ENCODE measurements at places on chromosomes 5 and 9.

GRCh38 chr5:92508271-92508670 lies 1072.7 kb downstream of the NR2F1-AS1 start:
- no peak for DNase-seq

GRCh38 chr9:3447788-3448187 lies 78.0 kb downstream of the RFX3 start:
- peak; percentile 12 for DNase-seq

DNA sequence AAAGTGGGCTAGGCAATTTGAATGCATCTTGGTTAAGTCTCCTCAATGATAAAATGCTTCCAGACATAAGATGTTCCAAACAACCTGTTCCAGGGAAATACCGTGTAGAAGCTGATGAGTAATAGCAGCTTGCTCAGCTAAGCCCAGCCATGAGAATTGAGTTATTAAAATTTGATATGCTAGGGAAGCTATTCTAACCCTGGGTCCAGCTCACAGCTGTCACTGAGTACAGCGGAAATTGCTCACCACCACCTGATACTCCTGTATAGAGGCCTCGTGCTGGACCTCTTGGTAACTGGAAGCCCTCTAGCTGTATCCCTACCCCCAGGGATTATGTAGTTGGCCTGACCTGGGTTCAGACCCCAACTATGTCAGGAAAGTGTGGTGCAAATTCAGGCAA lies 521.3 kb upstream of the TRPC7 start:
- DNase-seq, result no peak

- DNase-seq, result no peak
Observed at GRCh38 chr5:63125392-63125791, 546.8 kb downstream of the LRRC70 start.
